ENCODE measurements at places on chromosomes 6 and 20.

- no peak for DNase-seq
These were observed 15.9 kb downstream of the GLO1 start for GRCh38 chr6:38687043-38687353.

DNA sequence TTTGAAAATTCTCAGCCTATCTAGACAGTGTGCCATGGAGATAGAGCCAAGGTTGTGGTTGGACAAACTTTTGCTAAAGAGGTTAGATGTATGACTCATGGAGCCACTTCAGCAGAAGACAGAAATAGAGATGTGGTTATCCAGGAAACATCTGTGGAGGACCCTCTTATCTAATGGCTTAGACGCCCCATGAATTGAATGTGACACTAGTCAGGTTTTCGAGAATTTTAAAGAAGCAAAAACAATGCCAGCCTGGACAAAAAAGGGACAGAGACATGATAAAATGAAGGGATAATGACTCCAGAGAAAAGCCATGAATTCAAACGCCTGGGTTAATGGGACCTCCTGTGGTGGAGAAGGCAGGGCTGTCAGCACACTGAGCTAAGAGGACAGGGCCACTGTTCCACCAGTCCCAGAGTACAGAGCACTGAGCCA, 280.5 kb downstream of the CLVS2 start:
- no peak for DNase-seq

- DNase-seq: no peak
These were observed 1.0 kb downstream of the MCM9 start for GRCh38 chr6:118933855-118934460.

DNA sequence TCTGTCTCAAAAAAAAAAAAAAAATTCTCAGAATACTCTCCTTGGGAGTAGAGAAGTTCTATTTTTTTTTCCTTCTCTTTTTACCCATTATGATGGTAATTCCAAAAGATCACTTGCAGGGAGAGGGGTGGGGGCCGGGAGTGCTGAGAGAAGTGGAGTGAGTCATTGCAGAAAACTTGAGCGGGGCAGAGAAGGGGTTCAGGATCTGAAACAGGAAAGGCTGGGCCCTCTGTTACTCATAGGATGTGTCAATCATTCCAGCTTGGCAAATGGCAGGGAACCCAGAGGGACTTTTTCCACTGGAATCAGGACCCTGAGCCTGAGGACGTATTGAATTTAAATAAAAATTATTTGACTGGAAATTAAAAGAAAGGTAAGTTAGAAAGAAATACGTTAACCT, 111.4 kb upstream of the ARMC2 start:
- DNase-seq: no peak

GRCh38 chr6:151313066-151313491, 73.3 kb downstream of the AKAP12 start:
- no peak for DNase-seq

DNA sequence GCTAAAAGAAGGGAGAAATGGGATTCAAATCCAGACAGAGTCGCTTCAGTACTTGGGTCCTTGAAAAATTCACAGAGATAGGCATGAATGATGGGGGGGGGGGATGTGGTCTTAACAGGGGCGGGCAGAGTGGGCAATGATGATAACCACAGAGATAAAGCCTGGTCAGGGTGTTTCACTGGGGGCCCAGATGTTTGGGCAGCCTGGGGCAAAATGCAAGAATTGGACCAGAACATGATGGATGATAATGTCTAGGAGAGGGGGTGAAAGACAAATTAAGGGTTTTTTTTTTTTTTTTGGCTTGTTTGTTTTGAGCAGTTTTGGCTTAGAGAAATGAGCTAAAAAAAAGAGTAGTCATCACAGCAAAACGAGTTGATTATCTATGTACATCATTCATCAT, 57.4 kb downstream of the LAMP5 start:
- no peak for DNase-seq

DNA sequence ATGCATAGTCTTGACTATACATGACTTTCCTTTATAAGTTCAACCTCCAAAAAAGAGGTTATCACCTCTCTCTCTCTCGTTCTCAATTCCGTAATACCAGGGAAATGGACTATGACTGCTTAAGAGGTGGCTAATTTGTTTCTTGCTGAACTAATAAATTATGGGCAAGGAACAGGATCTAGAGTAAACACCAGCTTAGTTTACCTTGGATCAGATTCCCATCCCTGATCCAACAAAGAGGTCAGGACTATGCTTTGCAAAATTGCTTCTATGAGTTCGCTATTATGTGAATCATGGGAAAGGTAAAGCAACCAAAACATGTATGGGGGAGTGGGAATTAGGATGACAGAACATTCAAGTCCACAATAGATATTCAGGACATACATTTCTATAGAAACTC, 630.7 kb downstream of the HACE1 start:
- DNase-seq: no peak

DNA sequence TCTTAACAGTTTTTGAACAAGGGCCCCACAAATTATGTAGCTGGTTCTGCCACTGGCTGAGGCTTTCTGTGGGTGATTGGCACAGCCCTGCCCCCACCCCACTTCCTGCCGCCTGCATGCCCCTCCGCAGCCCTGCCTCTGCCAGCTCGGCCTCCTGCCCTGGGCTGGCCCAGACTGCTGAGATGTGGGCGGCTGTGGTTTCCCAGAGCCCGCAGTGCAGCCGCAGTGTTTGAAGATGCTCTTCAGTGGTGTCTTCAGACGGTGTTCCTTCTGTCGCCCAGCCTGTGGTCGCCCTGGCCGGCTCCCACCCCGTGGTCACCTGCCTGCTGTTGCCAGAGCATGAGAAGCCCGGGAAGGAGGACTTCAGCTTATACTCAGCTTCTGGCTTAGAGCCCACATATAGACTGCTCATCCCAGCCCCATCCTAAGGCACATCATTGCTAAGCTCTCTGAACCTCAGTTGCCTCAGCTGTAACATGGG, 154.3 kb downstream of the VEGFA start:
- peak; percentile 26 for DNase-seq

DNA sequence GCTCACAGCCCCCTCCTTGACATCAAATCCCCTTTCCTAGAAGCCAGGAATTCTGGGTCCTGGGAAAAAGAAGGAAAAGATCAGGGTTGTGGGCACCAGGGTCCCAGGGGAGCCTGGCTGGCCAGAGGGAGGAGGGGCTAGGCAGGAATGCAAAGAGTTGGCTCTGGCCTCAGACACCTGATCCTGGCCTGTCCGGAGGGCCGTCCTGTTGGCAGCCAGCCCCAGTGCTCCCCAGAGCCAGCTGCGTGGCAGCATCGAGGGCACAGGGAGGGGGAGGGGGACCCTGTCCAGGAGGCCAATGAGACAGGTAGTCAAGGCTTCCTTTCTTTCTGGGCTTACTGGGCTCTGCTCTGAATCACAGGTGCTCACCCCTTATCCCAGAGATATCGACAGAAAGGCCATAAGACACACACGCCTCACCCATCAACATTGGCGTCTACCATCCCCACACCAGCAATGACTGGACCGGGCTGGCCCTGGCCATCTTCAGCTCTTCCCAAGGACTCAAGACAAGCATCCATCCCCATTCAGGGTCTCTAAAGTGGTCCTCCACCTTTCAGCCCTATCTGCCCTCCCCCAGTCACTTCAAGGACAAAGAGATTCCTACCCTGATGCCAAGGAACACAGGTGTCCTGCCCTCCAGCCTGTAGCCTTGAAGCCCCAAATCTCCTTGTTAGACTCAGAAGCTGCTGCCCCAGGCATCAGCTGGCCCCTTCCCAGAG, 723 bp downstream of the COL11A2 start:
- DNase-seq: no peak

DNA sequence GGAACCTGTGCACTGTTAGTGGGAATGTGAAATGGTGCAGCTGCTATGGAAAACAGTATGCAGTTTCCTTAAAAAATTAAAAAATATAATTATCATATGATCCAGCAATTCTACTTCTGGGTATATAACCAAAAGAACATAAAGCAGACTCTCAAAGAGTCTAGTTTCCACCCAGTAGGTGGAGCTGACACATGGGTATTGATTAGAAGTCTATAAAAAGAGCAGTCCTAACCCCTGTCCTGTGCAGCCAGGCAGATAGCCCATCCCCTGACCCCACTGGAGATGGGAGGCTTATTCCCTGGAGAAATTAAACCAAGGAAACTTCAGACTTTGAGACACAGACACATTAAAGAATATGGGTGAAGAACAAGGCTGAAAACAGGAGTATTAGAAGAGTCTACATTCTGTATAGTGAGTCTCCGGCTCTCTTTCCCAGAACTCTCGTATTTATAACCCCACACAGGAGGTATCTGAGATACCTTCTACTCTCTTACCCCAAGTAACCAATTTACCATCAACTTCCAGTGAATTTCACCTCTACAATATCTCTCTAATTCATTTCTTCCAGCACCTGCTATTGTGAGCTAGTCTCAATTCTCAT, 92.3 kb downstream of the SEL1L2 start:
- DNase-seq: no peak

GRCh38 chr20:21301940-21302663, 1.0 kb upstream of the XRN2 start:
- DNase-seq: no peak

DNA sequence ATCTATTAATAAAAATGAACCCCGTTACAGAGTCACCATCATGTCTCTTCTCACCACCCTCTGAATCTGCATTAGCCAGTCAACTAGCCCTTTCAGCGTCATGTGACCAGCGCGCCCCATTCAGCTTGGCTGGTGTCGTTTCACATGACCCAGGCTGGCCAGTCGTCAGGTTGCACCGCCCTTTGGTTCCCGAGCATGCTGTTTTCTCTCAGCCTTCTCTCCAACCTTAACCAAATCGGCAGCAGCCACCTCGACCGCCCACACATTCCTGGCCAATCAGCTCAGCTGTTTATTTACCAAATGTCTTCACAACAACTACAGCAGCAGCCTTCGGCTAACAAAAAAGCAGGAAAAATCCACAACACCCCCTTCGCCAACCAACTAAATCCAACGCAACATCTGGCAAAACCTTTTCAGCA, 5.6 kb downstream of the SRSF3 start:
- peak; percentile 60 for DNase-seq

DNA sequence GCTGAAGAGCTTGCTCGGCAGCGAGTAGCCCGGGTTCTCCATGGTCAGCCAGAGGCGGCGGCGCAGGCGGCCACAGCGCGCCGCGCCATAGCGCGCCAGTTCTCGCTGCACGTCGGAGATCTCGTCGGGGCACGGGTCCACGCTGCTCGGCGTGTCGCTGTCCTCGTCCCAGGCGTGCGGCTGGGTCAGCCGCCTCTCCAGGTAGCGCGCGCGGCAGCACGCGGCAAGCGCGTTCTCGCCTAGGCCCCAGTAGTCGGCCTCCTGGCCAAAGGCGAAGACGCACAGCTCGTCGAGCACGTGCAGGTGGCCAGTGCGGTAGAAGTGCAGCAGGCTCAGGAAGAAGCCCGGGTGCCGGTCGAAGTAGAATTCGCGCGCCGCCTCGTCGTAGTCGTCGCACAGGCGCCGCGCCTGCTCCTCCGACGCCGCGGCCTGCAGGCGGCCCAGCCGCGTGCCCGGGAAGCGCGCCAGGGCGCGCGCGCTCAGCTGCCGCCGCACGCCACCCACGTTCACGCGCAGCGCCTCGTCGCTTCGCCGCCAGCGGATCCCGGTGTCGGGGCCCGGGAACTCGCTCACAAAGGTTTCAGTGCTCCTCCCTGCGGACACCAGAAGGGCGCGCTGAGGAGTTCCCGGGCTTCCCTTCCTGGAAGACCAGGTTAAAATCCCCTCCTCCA, 2.7 kb downstream of the KCNS1 start:
- no peak for DNase-seq

GRCh38 chr6:143276436-143276835, 174.1 kb downstream of the ADAT2 start:
- DNase-seq: no peak

GRCh38 chr20:45911486-45912343, at the start of gene PLTP:
Gene PLTP, minus strand, starts transcription at chr20:45912155. Its CDS starts 703 bp downstream, at chr20:45911452.
- DNase-seq: no peak

- DNase-seq: no peak
These were observed 54.9 kb downstream of the LY86 start for GRCh38 chr6:6643398-6643797.

- DNase-seq: no peak
These were observed 77.1 kb downstream of the FARS2 start for GRCh38 chr6:5338177-5338960.

DNA sequence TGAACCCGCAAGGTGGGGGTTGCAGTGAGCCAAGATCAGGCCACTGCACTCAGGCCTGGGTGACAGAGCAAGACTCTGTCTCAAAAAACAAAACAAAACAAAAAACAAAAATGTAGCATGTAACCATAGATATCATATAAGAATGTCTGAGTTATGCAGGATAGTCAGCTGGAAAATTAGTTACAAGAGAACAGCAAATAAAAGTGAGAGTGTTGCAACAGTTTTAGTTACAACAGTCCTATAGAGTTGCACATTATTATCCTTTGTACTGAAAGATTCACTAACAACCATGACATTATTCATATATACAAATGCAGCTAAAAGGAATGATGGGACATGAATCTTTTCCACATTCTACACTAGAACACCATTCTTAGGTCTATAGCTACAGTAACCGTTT, 16.4 kb downstream of the RNF24 start:
- DNase-seq: no peak

DNA sequence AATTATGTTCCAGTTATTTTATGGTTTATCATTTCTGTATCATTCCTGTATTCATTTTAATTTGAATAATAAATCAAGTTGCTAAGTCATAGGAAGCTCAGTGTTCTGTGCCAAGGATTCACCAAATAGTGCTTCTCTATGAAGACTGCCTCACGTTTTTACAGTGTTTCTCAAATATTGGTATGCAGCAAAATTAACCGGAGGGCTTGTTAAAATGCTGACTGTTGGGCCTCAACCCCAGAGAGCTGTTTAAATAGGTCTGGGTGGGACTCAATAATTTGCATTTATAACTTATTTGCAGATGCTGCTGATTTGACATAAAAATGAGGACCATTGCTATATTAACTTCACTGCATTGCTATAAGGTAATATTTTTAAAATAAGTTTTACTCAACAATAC, 166.7 kb downstream of the TINAG start:
- DNase-seq: no peak

DNA sequence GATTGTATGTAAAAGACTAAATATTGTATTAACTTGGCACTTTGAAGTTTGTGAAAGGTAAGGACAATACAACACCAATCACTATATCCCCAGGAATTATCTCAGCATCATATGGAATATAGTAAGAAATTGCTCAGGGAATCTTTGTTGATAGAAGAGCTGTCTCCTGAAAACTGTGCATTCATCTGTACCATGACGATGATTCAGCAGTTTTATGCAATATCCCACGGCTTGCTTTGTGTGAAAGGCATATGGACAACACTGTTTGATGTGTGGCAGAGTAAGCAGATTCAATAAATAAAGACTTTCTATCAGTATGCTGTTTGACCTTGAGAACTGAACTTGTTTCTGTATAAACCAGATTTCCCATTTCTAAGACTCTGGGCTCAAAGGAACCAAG, 147.5 kb upstream of the PLN start:
- DNase-seq: no peak

- DNase-seq: no peak
These were observed 56.1 kb downstream of the PSMG4 start for GRCh38 chr6:3314621-3315467.

- no peak for DNase-seq
These were observed 15.7 kb upstream of the FAM83C start for GRCh38 chr20:35307666-35308653.

- no peak for DNase-seq
These were observed 690.2 kb upstream of the NRSN1 start for GRCh38 chr6:23435798-23436197.

- DNase-seq: peak; percentile 88
These were observed 3.9 kb downstream of the SYTL3 start for GRCh38 chr6:158653577-158654354.

Measured in stimulated activated CD4-positive, alpha-beta T cell treated with anti-CD3 and anti-CD28 coated beads, Interleukin-15, amount 100 ng/mL, for 48 hours (primary cell).